ENCODE measurements at places on chromosomes 11 and 22.

GRCh38 chr11:48034926-48035871 lies 54.8 kb downstream of the PTPRJ start:
- no peak for DNase-seq

- no peak for DNase-seq
Measured at GRCh38 chr11:133697603-133698180, 147.6 kb downstream of the SPATA19 start.

DNA sequence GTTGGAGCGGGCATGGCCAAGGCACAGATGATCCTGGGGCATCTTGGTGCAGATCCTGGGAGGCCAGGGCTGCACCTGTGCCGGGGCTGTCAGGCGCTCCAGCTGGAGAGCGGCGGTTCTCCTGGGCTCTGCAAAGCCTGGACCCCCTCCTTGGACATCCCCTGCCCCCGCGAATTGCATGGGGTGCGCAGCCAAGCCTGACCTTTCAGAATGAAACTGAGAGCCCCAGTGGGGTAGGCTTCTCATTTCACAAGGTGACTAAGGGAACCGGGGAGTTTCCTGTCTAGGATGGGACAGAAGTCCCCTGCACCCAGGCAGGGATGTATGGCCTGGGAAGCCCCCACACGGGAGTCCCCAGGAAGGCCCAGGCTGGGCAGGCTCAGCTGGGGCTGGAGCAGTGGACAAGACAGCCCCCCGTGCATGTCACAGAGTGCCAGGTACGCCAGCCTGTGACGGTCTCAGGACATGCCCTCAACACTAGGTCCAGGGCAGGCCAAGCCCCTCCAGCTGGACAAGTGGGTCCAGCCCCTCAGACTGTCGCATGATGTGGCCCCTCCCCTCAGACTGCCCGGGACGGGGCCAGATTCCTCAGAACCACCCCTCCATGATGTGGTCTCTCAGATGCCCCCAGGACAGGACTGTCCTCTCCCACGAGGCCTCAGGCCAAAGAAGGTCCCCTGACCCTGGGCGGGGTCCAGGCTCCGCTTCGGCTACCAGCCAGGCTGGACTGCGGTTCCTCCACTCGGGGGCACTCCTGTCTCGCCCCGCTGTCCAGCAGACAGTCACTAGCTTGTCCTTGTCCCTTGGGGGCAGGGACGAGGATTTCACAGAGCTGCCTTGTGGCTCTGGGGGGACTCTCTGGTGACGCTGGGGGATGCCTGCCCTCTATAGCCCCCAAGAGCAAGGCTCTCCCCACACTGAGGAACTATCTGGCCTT lies 2.3 kb downstream of the LSP1 start:
- DNase-seq: no peak

DNA sequence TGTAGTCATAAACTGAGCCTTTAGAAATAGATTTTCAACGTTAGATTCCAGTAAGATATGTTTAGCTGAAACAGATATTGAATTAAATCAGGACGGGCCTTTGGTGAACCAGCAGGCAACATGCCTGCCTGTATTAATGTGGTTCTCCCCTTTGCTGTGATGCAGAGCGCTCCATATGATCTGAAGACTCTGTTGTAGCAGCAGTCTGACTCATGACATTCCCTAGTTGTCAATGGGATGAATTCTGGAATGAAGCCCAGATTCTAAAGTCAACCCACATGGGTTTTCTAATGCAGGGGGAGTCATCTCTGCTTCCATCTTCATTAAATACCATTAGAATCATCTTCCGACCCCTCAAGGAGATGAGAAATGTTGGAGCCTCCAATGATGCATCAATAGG lies 864.5 kb downstream of the NTM start:
- no peak for DNase-seq

- DNase-seq: peak; percentile 6
Measured at GRCh38 chr11:42237701-42238235, 778.3 kb upstream of the LRRC4C start.

DNA sequence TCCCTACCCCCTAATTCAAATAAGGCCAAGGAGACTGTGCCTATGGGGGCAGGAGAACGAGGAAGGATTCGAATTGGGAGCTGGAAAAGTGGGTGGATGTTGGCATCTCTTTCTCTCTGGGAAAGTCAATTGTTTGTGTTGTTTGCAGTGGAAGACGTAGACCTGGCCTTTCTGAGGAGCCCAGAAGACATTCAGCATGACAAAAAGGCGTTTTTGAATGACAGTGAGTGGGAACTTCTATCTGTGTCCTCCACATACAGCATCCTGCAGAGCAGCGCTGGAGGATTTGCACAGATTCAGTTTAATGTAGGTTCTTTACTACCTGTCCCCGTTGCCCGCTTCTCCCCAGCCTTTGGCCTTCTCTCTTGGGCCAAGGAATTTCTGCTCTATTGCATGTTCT lies 28.2 kb downstream of the HTR3B start:
- no peak for DNase-seq

- DNase-seq: no peak
Measured at GRCh38 chr11:117371453-117371852, 43.8 kb downstream of the CEP164 start.

- peak; percentile 40 for DNase-seq
Measured at GRCh38 chr22:19607192-19608002, 83.2 kb upstream of the CLDN5 start.

GRCh38 chr11:32918427-32918826 lies 25.8 kb downstream of the QSER1 start:
- DNase-seq: no peak

GRCh38 chr11:61147271-61147670 lies 14.0 kb downstream of the VPS37C start:
- no peak for DNase-seq

Measured in kidney (tissue), 22 donors.